ENCODE measurements at places on chromosomes 11 and 22.

DNA sequence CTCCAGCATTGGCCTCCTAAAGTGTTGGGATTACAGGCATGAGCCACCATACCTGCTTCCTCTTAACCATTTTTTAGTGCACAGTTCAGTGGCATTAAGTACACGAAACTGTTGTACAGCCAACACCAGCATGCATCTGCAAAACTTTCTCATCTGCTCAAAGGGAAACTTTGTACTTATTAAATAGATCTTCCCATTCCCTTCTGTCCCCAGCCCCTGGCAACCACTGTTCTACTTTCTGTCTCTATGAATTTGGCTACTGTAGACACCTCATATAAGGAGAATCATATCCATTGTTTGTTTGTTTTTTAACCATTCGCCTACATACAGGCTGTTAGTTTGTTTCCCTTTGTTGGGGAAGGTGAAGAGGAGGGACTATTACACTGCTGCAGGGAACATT is 6.5 kb upstream of the EP300 start:
- DNase-seq = no peak

GRCh38 chr11:45607995-45608394 is 57.4 kb downstream of the CHST1 start:
- DNase-seq = no peak

DNA sequence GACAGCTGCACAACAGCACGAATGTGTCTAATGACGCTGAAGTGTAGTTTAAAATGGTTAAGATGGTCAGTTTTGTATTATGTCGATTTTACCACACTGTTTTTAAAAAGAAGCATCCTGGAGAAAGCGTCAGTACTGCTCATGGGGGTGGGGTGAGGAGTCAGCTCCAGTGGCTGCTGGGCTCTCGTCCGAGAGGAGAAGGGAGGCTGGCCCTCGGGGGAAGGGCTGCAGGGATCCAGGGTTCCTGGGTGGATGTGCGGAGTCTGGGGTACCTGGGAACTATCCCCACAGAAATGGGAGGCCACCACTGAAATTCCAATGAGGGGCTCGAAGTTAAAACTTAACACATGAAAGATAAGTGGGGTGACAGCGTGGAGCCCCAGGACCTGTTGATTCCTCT is 11.9 kb downstream of the C11orf21 start:
- DNase-seq = no peak

GRCh38 chr22:42080287-42080686 is 787 bp downstream of the SMDT1 start:
- no peak for DNase-seq

DNA sequence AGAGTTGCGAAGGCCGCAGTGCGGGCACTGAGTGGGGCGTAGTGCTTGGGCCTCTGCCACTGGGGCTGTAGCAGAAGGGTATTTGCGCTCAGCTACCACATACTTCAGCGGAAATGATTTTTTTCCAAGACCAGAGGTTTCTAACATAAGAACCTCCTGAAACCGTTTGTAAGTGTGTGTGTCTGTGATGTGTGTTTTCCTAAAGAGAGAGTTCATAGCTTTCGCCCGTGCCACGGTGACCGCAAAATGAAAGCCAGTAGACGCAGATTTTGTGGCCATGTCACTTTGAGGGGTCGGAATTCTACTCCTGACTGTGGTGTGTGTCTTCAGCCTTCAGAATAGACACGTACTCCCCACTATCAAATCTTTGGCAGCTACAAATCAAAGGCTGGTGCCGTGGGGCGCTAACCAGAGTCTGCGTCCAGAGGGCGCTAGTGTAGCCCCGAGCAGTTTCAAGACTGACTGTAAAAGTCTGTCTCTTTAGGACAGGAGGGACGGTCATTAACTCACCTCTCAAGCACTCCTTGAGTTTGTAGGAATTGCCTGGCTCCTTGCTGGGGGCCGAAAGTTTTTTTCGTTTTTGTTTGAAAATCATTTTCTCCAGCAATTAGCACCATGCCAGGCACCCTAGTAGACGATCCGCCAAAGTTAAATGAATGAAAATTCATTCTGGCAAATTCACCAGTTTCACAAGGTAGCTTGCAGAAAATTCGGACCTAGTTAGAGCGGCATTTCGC is 2.5 kb upstream of the CALCA start:
- no peak for DNase-seq

DNA sequence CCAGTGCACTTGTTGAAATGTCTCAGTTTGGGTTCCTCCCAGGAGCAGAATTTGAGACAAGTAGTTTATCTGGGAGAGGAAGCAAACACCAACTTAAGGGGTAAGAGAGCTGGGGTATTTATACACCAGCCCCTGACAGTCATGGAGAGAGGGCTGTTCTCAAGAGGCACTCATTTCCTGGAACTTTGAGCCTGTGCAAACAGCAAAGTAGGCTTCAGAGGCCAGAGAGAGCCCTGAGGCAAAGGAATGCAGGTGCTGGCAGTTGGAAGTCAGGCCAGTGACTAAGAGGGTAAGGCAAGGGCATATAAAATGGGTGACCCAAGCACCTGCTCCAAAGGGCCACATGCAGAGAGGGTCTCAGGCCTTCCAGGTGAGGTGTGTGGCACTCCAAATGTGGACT is 16.1 kb downstream of the MS4A18 start:
- no peak for DNase-seq

DNA sequence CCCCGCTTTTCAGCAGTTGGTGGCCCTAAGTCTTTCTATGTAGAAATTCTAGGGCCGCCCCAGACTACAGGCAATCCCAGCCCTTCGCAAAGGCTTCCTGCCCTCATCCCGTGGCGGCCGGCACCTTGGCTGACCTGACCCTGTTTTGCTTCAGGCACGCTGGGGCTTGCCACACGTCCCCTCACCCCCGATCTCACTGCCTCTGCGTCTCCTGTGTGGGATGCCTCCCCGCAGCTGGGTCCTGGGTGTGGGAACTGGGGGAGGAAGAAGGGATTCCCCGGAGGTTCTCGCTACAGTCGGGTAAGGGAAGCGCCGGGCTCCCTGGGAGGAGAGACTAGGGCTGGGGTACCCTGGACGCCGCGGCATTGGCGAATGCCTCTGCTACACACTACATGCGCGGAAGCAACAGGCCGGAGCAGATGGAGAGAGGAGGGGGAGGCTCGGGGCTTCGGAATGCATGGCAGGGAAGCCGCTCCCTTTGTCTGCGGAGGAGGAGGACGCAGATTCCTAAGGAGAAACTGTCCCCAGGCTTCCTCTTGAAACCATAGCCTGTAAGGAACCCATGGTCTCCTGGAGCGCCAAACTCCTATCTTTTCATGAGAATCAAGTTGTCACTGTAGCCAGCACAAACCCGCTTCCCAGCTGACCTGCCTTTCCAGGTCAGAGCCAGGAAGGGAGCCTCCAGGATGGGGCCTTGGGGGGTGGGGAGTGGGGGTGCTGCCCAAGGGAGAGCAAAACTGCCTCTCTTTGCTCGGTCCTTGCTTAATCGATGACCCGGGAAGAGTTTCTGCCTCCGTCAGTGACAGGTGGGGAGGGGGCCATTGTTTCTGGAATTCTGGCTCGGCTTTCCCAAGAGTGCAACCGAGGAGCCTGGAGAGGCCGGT is 1.4 kb downstream of the DTX4 start:
- DNase-seq = no peak

GRCh38 chr11:36347384-36347906 is 51.4 kb downstream of the PRR5L start:
- no peak for DNase-seq

DNA sequence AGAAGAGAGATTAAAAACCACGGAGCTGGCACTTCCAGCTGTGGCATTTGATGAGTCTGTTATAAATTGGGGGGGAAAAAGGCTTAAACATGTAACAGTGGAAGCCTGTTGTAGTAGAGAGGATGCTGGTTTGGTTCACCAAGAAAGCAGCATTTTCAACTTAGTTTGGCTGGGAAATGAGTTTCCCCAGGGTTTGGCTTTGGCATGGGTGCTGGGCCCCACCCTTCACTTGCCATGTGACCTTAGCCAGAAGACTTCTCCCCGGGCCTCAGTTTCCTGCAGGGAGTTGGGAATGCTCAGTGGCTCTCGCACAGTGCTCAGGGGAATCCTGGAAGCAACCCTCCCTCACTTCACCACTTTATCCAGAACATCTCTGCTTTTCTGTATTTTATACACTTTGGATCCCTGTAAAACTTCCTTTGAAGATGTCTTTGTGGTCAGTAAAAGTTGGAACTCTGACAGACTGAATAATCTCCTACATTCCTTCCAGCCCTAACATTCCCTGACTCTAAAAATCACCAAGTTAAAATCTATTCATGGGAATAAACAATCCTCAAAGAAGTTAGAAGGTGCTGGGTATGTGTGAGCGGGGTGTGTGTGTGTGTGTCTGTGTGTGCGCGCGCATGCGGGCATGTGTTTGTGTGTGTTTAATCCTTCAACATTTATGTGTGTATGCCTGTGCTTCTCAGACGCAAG is 166.0 kb downstream of the TENM4 start:
- DNase-seq = no peak

DNA sequence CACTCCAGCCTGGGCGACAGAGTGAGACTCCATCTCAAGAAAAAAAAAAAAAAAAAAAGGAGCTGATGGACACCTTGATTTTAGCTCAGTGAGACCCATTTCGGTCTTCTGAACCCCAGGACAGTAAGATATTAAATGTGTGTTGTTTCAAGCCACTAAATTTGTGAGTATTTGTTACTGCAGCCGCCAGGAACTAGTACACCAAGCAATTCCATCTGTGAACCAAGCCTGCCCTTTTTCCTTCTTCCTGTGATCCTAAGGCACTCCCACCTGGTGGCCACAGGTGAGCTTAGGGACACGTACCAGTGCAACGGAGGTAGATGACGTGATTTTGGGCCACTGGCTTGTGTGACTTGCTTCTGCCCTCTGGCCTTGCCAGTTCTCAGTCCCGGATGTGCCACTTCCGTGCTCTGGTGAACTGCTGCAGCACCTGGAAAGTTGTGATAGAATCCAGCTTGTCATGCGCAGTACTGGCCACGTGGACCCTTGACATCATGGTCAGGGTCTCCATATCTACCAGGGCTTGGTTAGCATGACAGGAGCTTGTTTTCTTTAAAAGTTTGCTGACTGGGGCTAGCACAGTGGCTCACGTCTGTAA is 19.6 kb upstream of the ATXN10 start:
- no peak for DNase-seq

DNA sequence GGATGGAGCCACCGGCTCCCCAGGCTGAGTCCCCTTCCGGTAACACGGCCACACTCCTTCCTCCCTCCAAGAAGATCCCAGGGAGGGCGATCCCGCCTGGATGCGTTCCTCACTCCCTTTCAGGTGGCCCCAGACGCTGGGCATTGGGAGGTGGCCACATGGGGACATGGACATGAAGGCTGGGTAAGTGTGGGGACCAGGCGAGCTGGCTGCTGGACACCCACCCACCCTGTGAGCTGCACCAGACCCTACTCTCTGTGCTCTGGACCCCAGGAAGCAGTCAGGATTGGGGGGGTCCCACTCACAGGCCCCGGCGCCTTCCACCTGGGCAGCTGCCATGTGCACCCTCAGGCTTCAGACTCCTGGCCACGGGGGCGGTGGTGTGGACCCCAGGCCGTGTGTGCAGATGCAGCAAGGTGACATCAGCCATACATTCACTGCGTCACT is 932.8 kb downstream of the BRD1 start:
- no peak for DNase-seq

GRCh38 chr11:65791719-65792213 is 4.9 kb downstream of the OVOL1 start:
- no peak for DNase-seq

GRCh38 chr11:119404872-119405271 is 18.1 kb downstream of the THY1 start:
- no peak for DNase-seq

- DNase-seq = no peak
These were observed 47.6 kb upstream of the PARVA start for GRCh38 chr11:12329797-12330196.

DNA sequence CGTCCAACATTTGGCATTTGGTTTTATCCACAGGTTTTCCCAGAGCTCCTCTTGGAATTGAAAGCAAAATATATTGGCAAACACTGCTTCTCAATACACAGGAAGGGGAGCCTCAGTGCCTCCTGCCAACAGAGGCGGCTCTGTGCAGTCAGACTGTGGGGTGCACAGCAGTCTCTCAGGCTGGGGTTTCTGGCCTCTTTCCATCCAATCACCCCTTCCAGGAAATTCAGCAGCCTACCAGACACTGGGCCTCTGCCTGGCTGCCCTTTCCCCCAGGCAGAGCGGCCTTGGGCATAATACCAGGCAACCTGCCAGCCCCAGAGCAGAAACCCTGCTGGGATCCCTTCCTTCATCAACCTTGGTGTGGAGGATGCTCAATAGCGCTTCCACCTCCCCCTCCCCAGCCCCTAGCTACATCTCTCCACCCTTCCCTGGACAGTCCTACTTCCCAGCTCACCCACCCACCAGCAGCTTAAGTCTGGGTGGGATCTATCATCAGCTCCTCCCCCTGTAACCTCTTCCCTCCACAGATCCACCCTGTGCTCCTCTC is 17.8 kb upstream of the RAPSN start:
- DNase-seq = no peak

GRCh38 chr11:94469416-94469815 is 24.2 kb downstream of the MRE11 start:
- DNase-seq = no peak

- no peak for DNase-seq
These were observed 75.7 kb upstream of the PITPNB start for GRCh38 chr22:27994481-27995331.

DNA sequence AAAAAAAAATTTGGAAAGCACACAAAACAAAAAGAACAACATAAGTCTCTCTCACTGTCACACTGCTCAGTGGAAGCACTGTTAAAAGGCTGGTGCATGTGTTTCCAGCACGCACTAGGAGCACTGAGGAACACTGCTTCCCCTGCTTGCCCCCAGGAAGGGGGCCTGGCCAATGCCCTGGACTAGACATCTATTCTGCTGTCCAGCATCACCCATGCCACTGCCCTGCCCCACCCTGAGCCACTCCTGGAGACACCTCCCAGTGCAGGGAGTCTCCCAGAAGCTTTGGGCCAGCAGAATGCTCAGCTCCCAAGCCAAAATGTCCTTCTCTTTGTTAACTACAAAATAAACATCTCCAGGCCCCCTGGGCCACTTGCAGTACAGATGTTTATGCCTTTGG is 49.7 kb upstream of the EMID1 start:
- no peak for DNase-seq

GRCh38 chr11:115926601-115927000 is 422.4 kb upstream of the CADM1 start:
- no peak for DNase-seq

- DNase-seq = no peak
These were observed 46.4 kb downstream of the HIPK3 start for GRCh38 chr11:33303541-33303940.

GRCh38 chr11:108500721-108501120 is 2.5 kb upstream of the POGLUT3 start:
- DNase-seq = no peak

- DNase-seq = no peak
These were observed 12.0 kb downstream of the KMT2A start for GRCh38 chr11:118448294-118448693.

All from tibial nerve (tissue), 4 donors.